ENCODE measurements at places on chromosomes 5 and 9.

DNA sequence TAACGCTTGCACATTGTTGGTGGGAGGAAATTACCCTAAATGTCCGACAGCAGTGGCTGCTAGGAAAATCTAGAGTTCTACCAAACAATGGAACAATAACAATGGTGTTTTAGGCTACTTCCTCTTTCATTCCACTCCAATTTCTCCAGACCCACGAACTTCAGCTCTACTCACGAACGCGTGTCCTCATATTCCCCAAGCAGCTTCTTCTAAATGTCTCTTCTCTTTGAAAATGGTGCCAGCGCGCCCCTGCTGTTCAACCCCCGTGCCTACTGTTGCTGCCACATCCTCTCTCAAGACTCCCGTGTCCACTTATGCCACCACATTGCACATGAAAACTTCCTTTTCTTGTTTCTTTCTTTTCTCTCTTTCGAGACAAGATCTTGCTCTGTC is 25.6 kb downstream of the OR2V2 start:
- peak; percentile 87 for DNase-seq

GRCh38 chr5:124459984-124460383 is 286.5 kb downstream of the ZNF608 start:
- no peak for DNase-seq

DNA sequence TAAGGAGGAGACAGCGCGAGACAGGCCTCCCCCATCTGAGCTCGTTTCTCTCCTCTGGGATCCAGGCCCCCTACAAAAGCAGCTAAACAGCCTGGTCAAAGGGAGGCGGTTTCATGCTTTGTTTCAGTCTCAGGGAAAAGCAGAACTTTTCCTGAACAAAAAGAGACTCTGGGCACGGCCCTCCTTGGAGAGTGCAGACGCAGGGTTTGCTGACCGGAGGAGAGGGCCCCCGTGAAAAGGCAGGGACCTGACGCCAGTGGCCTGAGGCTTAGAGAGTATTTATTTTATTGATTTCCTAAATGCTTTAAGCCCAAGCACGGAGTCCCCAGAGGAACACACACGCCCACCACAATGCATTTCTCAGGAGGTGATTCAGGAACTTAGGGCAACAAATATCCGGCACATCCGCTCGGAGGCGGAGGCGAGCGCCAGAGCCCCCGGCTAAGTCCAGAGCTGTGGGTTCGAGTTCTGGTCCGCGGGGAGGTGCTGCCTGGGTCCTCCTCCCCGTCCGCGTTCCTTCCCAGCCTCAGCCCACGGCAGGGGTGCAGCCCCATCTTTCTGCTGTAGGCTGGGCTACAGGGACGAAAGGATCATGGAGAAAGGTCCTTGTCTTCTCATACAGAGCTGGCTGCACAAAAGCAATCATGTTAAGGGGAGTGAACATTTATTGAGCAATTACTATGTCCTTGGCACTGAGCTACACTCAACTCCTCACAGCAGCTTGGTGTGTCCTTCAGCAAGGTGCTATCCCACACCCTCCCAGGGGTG is 40.0 kb downstream of the PTGES start:
- DNase-seq = no peak

DNA sequence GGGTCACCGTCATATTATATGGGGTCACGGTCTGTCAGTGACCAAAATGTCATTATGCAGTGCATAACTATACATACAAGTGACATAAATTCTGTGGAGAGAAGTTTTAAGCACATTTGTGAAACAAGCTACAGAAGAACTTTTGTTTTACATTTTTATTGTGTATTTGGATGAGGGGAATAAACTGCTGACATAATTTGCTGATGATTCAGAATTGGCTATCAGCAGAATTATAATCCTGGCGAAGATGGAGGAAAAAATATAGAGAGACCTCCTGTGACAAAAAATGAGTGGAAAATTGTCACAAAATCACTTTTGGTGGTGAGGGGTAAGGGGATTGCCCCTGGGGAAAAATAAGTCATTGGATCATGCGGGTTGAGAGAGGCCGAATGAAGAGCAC is 116.3 kb upstream of the ANKRD55 start:
- no peak for DNase-seq

GRCh38 chr5:104347119-104347708 is 784.6 kb upstream of the NUDT12 start:
- no peak for DNase-seq

- DNase-seq = peak; percentile 31
These were observed 19.3 kb downstream of the SLC6A7 start for GRCh38 chr5:150209099-150209635.

DNA sequence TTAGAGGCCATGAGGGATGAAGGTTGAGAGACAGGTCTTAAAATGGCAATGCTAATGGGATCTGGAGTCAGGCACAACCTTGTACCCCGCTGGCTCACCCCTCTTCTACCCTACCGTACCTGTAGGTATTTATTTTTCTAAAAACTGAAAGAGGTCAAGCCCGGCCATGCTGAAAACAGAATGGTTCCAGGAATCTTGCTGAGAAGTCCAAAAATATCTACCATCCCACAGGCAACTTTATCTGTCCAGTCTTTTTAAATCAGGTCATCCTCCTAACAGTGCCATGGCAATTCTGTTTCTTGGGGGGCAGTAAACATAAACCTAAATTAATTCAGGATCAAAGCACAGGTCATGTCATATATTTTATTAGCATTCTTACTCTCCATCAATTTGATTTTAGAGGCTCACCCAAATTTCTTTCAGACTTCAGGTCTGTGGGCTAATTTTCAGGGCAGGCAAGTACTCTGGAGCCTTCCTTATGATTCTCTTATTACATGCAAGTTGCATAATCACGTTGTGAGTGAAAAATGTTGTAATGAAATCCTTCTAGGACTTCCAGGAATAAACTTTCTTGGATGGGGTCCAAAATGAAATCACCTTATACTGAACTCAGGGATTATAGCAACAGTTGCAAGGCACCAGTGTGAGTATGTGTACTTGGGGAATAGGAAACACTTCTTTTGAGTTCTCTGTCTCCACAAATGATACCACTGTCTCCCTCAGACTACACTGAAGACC is 102.7 kb upstream of the NREP start:
- no peak for DNase-seq

DNA sequence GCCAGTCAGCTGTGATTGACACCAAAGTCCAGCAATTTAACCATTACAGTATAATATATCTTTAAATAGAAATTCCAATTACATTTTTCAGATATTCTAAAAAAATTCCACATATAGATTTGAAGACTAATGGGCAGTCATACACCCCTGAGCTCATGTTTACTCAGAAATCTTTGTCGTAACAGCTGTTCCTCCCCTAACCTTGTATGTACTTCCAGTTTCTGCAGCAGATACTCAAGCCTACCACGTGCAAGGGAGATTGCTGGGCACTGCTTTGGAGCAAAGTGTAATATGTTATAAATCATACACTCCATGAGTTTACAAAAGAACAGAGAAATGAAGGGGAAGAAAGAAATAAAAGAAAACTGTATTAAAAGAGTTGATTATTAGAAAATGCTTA is 241.2 kb downstream of the TRIM32 start:
- no peak for DNase-seq

DNA sequence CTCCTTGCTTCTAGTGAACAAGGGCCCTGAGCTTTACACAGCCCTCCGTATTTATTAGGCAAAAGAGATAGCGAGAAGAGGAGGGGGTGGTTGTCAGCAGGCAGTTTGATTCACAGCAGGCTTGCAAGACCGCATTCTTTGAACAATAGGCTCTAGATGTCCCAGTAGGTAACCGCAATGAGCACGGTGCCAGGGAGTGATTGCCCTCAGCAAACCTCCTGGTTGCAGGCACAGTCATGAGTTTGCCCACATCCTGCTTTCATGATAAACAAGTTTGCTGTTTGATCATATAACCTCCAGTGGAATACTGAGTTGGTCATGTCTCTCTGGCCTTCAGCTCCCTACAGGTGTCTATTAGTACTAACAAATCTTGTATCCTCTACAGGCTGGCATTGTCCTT is 66.1 kb downstream of the CACNA1B start:
- no peak for DNase-seq

- DNase-seq = no peak
These were observed 26.6 kb upstream of the CCDC180 start for GRCh38 chr9:97280755-97281330.

DNA sequence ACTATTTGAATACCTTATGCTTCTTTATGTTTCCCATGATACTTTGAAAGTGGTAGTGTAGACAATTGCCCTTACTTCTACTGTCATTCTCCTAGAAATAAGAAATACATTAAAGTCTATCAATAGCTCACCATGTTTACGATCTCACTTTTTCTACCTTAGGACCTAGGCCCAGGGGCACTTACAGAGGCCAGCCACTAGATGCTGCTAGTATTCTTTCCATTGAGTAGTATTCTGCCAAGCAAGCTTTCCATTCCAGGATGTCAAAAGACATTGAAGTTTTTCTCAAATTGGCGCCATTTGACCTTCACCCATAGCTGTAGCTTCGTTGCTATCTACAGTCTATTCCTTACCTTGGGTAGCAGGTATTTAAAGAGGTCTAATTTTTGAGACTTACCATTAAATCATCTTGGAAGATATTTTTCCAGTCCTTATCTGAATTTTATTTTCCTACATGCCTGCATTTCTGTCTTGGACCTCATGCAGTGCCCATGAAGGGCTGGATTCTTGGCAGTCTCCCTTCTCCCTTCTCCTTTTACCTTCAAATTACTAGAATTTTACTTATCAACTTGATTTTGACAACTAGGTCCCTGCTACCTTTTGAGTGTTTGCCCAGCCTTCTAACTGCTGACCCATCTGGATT is 246.0 kb upstream of the NUDT12 start:
- no peak for DNase-seq

- no peak for DNase-seq
These were observed 356.5 kb downstream of the PRELID2 start for GRCh38 chr5:145478651-145479050.

GRCh38 chr5:107655831-107656230 is 14.9 kb downstream of the EFNA5 start:
- DNase-seq = no peak

DNA sequence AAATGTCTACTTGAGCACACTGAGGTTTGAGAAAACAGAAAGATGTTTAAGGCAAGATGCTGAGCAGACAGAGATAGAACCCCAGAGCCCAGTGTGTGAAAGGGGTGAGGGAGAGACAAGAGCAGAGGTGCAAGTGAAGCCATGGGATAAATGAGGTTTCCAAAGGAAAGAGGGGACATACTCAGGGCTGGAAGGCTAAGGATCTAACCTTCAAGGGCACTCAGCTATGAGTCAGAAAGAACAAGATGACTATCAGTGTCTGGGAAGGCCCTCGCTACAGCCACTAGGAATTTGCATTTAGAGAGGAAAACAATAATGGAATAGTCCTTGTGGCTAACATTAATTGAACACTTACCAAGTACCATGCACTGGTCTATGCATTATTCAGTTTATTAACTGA is 113.7 kb downstream of the HTR4 start:
- DNase-seq = no peak

DNA sequence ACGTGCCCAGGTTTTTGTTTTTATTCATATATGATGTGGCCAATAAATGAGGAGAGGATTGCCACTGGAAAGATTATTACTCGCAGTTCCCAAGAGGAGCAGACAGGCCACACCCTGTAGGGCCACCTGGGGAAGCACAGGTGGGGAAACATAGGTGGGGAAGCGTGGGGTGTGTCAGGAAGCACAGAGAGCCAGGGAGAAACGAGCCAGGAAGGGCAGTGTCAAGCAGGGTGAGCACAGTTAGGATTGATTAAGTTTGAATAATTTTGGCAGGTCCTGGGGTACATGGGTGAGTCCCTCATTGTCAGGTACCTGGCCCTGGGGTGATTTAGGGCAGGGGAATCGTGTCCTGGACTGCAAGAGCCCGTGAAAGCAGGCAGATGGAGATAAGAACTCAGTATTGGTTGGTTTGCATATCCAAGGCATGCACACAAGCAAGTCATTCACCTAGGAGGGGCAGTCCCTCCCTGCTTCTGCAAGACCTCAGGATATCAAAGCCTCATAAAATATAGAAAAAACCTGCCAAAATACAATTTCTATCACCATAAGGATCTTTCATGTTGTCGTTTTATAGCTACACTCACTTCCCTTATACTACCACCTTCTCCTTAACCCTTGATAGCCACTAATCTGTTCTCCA is 22.4 kb downstream of the MVB12B start:
- DNase-seq = no peak

DNA sequence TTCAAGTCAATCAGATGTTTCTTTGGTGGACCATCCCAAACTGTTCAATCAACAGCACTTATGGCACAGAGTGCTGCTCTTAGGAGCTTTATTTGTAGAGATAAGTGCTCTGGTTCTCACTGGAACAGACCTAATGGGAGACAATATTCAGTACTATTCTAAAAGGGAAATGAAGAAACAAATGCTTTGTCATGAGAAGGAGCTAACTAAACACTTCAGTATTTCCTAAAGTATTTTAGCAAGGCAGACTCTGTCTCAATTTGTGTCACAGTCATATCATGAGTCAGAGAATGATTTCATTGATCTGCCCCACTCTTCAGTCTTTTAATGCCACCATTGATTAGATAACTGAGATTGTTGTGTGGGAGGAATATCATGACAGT is 175.3 kb downstream of the SLF1 start:
- DNase-seq = no peak

DNA sequence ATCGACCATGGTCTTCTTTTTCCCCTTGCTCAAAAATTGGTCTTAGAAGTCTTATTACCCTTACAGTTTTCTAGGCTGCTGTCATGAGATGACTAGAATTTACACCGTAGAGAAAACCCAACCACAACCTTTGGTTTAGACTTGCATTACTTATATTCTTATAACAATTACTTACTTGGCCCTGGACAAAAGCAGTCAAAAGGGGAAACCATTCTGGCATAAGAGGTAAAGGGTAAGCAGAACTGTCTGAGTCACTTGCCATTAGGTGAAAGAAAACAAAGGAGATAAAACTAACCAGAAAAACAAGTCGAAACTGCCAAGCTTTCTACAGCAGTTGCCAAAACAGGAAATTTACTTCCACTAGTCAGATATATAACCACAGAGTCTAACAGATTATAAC is 17.9 kb downstream of the TMEM245 start:
- no peak for DNase-seq

DNA sequence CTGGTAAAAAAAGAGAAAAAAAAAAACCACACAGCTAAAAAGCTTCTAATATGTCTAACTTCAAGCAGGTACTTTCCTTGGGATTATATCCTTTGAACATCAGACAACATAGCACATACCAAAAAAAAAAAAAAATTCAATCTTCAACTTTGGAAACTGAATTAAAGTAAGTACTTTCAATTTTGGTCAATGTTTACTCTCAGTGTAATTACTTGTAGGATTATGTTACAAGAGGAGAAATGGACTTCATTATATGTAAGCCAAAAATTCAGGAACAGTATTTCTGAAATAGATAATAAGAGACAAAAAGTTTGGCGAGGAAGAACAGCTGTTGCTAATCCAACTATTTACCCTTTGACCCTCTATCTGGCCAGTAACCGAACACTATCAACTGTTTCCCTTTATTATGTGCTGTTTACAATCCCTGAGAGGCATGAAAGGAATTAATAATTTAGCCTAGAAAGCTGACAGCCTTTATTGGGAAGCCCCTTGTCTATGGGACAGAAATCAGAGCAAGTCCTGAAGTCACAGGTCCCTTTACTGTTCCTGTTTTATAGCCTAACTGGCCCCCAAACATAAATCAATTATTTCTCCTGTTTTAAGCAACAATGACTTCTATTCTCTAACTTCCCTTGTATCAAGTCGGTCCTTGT is 46.6 kb downstream of the NR6A1 start:
- no peak for DNase-seq

GRCh38 chr5:64149268-64149667 is 16.4 kb upstream of the RNF180 start:
- DNase-seq = no peak
